GM19239 (cell line): ENCODE measurements at places on chromosomes 1 and 21.

DNA sequence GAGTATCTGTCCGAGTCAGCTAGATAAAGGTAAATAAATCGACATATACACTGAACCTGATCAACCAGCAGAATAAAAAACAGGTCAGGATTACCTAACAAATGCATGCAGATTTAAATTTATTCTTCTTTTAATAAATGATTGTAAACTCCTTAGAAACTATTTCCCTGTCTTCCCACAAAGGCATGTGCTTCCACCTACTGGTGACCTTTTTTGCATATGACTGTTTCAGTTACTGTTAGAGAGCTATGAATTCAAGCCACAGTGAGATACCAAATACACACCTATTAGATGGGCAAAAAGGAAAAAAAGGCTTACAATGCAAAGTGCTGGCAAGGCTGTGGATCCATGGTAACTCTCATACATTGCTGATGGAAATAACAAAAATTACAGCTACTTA lies 957.4 kb upstream of the NCAM2 start:
- DNase-seq: no peak

DNA sequence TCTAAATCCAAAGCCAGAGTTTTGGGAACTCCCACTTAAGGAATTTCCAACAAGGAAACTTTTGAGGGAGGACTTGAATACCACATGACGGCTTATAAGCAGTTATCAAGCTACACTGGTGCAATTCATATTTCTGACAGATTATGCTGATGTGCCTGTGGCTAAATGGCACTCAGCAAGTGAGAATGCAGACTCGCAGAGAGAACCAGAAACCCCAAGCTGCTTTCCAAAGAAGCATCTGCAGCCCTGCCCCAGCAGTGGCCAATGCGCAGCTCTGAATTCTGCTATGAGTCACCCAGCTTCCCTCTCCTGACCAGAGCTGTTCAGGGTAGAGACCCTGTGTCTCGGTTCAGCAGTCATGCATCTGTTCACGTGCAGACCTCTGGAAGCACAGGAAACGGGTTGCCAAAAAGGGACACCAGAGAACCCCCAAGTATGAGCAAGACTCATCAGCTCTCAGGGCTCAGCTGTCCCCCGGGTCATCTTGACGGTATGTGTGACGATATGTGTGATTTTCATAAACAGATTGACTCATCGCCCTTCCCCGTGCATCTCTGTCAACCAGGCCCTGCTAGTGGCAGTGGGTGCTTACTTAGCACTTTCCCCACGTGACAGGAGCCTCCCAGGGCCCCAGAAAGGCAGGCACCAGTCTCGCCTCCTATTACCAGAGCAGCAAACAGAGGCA lies 76.3 kb downstream of the ITPKB start:
- DNase-seq: peak; percentile 78

- no peak for DNase-seq
These were observed 20.9 kb upstream of the LRP8 start for GRCh38 chr1:53348486-53349368.

GRCh38 chr1:224256640-224257039 lies 73.3 kb downstream of the NVL start:
- DNase-seq: no peak

- no peak for DNase-seq
These were observed 30.5 kb downstream of the BATF3 start for GRCh38 chr1:212669102-212669501.

GRCh38 chr1:29324771-29325351 lies 88.5 kb downstream of the PTPRU start:
- no peak for DNase-seq

DNA sequence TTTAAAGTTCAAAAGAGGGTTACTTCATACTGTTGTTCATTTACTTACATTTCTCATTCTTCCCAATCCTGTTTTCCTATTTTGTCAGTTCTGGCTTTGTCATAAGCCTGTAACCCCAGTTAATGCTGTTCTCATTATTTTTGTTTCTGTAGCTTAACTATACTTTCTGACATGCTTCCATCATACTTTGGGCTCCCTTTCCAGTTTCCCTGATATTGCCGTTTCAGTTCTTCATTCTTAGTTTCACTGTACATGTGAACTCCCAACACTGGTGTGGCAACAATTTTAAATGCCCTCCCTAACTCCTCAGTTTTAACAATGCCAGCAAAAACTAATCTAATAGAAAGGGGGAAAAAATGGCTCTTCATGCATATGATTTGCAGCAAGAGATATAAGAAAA lies 456.7 kb downstream of the LMO4 start:
- DNase-seq: no peak

GRCh38 chr1:54564312-54565112 lies 16.5 kb downstream of the ACOT11 start:
- no peak for DNase-seq

GRCh38 chr1:109207467-109208103 lies 6.1 kb upstream of the SARS1 start:
- DNase-seq: no peak

- DNase-seq: no peak
These were observed 34.8 kb downstream of the ZMYND12 start for GRCh38 chr1:42420911-42421585.

DNA sequence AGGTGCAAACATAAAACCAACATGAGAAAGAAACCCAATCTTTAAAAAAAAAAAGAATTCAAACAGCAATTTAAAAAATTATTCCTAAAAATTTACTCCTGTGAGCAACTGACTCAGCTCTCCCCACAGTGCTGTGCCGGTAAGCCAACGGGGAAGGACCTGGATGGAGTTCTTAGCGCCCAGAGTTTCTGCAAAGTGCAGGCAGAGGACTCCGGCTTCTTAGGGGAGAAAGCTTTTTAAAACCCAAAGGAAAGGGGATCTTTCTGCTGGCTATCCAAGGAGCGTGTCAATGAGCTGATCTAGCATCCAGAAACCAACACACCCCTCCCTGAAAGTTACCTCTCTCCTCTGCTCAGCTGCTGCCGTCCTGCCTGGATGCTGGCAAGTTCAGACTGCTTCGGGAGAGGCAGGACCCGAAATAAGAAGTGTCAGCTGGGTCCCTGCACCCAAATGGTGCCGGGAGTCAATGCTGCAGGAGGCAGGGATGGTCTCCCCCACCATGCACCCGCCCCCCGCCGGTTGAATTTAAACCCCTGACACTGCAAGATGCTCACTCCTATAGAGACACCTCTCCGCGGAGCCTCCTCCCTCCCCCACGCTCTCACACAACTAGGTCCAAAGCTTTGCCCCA lies 32.2 kb upstream of the H6PD start:
- no peak for DNase-seq

DNA sequence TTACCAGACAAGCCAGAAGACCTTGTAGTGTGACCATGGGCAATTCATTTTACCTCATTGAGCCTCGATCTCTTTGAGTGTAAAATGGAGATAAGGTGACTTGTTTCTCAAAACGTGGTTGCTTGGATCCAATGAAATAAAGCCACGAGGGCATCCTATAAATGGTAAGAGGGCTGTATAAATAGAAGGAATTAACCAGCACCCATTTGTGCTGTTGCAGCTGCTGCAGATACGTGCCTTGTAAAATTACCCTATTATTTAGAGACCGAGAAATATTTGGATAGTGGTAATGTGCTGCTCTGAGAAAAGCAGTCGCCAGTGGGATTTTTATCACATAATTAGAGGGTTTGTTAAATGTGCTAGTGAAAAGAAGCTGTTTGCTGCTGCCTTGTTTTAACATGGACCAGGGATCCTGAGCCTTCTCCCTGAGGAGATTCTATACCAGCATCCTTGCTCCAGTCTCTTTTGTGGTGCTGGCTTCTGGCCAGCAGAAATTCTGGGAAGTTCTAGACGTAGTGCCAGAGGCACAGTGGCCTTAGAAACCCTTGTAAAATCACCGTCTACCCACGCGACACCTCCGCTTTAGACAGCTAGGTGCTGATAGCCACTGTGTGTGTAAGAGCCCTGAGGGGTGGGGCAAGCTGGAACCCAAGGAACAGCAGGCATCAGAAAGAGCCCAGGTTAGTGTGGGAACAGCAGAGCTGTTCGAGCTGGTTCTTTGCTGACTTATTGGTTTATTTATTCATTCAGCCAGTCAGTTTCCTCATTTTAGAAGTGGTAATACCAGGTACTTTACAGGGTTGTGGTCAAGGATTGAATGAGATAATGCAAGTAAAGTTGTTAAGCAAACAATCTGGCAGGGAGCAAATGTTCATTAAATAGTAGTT lies 137.5 kb downstream of the NOS1AP start:
- no peak for DNase-seq

DNA sequence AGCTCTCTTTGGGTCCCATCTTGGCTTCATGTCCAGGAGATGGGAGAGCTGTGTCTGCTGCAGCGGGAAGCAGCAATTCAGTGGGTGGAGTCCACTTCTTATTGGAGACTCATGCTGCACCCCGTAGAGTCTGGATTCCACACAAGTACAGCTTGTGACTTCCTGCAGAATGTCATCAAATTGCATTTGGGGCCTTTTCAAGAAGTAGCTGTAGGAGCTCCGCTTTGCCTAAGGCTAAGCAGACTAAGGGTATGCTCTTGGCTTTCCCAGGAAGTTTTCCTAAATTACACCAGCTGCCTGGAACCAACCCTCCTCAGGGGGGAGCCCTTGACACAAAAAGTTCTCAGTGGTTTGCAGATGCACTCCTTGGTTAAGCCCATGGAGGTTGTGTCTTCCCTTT lies 5.7 kb upstream of the MOB3C start:
- no peak for DNase-seq

GRCh38 chr1:34166625-34167361 lies 1.8 kb upstream of the CSMD2 start:
- no peak for DNase-seq

GRCh38 chr1:11355559-11356475 lies 82.8 kb downstream of the UBIAD1 start:
- no peak for DNase-seq

- no peak for DNase-seq
These were observed 33.3 kb upstream of the DUSP10 start for GRCh38 chr1:221775206-221775605.

DNA sequence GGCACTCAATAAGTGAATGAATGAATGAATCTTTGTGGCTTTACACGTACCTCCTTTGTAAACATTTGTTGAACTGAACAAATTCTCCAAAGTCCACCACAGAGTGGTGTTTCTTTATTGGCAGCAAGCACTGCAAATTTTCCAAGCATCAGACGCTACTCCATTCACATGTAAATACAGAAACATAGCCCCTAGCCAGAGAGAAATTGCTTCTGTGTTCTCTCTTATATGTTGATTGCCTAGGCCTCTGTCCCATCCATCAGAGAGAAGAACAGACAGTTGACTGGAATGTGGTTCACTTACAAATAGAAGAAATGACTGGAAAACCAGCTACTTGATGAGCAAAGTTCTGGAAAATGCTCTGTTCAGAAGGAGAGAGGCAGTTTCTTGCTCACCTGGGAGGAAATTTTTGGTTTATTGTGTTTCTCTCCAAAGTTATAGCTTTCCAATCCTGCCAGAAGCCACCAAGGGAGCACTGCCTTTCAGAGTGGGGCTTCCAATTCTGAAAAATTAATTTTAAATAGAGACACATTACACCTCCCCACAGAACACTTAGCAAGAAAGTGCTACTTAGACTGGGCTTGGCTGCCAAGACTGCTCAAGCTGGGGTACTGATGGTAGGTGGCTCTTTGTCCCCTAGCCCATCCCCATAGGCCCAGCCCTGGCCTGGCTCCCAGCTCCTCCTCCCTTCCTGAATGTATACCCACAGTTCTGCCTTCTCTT lies 18.1 kb upstream of the KIRREL1 start:
- DNase-seq: no peak

DNA sequence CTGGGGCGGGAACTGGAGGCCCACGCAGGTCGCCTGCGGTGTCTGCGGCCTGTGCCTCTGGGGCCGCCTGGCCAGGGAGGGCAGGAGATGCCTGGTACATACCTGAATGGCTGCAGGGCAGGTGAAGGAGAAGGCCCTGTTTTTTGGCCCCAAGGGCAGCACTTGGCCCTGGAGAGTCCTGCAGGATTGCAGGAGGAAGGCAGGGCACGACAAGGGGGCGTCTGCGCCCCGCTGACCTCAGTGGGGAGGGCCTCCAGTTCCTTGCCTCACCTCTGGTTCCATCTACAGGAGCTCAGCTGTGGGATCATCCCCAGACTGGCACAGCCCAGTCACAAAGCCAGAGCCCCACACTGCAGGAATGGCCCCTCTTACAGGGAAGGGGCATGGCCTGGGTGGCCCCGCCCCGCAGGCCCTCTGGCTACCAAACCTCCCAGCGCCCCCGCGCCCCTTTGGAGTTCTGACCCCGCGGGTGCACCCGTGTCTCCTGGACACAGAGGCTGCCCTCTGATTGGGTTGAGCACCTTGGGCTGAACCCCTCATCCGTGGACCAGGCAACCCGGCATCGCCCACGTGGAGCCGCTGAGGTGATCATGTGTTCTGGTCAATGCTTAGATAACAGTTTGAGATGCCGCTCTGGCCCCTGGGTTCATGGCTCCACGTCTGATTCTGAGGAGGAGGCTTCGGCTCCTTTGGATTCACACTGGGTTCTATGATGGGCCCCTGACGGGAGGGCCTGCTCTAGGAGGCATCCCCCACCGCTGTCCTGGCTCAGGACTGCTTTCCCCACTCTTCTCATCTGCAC lies 1.3 kb upstream of the PEX10 start:
- DNase-seq: no peak

- DNase-seq: no peak
These were observed 18.7 kb downstream of the UBL4B start for GRCh38 chr1:110130989-110131388.

DNA sequence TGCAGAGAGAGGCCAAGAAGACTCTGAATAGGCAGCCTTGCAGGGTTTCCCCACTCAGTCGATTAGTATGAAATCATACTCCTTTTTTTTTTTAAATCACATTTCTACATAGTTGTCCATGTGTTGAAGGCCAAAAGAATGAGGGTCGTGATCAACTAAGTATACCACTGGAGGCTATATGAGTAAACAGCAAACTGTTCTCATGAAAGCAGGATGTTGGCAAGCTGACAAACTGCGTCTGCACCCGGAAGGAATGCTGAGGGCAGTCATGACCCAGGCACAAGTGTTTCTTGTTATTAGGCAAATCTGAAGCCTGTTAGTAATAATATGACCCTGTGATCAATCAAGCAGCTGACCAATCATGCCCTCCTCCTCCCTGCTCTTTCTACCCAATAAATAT lies 213.2 kb downstream of the USH2A start:
- DNase-seq: no peak

GRCh38 chr1:2528016-2528415 lies 1.6 kb upstream of the PANK4 start:
- no peak for DNase-seq

DNA sequence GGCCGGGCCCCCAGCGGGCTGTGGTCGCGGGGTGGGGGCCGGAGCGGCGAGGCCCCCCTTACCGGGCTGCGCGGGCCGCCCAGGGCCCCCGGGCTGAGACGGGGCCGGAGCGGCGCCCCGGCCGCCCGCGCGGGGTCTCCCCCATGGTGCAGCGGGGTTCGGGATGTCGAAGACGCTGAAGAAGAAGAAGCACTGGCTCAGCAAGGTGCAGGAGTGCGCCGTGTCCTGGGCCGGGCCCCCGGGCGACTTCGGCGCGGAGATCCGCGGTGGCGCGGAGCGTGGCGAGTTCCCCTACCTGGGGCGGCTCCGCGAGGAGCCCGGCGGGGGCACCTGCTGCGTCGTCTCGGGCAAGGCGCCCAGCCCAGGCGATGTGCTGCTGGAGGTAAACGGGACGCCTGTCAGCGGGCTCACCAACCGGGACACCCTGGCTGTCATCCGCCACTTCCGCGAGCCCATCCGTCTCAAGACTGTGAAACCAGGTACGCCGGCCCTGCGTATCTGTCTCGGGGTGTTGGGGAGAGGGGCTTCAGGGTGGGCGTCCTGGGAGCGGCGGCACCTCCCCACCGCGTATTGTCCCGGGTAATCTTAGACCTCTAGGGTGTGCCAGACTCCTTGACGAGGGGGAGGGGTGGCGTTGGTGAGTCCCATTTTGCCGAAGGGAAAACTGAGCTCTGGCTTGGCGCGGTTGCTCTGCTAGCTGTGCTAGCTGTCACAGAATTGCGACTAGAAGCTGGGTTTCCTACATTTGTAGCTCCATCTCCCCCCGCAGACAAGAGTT lies 745 bp downstream of the MAGI3 start:
- peak; percentile 15 for DNase-seq
